ENCODE measurements at places on chromosomes 7 and 10.

- H3K4me3 ChIP-seq, result no peak overlapping the region
- no peak for DNase-seq
- no peak overlapping the region for H3K27ac ChIP-seq
- H3K36me3 ChIP-seq, result no peaks in the 10 kb centered on the region
- no peaks in the 10 kb centered on the region for H3K4me1 ChIP-seq
Measured at GRCh38 chr7:42152329-42153205, 84.4 kb downstream of the GLI3 start.

GRCh38 chr10:123529146-123529760 is 136.9 kb upstream of the GPR26 start:
- DNase-seq, result no peak
- H3K36me3 ChIP-seq, result no peaks in the 10 kb centered on the region
- no peak overlapping the region for H3K27ac ChIP-seq
- no peak overlapping the region for H3K4me3 ChIP-seq

- H3K27me3 ChIP-seq, result no peaks in the 10 kb centered on the region
- no peaks in the 10 kb centered on the region for H3K4me1 ChIP-seq
- no peak overlapping the region for H3K27ac ChIP-seq
Measured at GRCh38 chr10:34157501-34157900, 657.6 kb downstream of the PARD3 start.

DNA sequence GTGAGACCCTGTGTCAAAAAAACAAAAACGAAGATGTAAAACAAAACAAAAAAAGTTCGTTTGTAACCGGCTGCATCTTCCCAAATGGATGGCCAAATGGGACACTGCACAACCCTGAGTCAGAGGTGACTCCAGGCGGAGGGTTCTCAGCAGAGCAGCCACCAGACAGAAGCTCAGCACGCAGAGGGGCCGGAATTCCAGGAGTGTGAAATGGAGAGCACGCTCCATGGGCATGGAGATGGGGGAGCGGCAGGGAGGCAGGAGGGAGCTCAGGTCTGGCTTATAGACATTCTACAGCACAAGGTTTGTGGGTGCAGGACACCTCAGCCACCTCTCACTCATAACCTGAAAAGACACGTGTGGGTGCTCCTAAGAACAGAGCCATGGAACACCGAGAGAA is 227.0 kb downstream of the MAD1L1 start:
- no peaks in the 10 kb centered on the region for H3K36me3 ChIP-seq
- H3K27ac ChIP-seq, result no peak overlapping the region
- no peak overlapping the region for H3K4me3 ChIP-seq
- H3K27me3 ChIP-seq, result no peaks in the 10 kb centered on the region
- H3K4me1 ChIP-seq, result no peaks in the 10 kb centered on the region
- no peak for DNase-seq

DNA sequence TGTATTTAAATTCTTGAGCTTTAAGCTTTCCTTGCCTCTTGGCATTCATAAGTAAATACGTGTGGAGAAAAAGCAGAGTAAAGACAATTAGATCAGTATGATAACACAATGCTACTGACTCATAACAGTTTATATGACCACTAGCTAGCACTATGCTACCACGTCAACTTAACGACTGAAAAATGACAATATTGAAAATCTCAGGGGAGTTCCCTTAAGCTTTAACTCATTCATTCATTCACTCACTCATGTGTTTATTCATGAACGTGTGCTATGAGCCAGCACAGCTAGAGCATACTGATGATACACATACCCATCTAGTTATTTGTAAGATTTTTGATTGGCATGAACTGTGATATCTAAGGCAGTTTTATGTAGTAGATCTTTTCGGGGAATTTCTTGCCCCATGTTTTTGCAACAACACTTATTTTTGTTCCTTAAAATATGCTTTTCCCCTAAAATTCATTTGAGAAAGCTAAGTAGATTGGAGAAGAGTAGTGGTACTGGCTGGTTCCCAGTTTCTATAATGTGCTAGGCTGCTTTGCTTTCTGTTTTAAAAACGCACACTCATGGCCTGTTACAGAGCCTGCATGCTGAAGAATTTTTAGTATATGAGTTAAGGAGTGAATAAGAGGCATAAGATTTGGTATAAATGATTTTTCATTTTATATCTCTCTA is 57.4 kb upstream of the ACBD5 start:
- H3K27ac ChIP-seq, result no peak overlapping the region
- no peaks in the 10 kb centered on the region for H3K36me3 ChIP-seq
- H3K4me3 ChIP-seq, result no peak overlapping the region
- no peaks in the 10 kb centered on the region for H3K4me1 ChIP-seq
- no peaks in the 10 kb centered on the region for H3K27me3 ChIP-seq

Measured in thoracic aorta (tissue), 2 donors.